ENCODE measurements at places on chromosomes 11 and 22. TPM values are rescaled to one million over a fixed set of nuclear protein-coding genes. Genes with fewer than 3 reads are reported as not detected.

GRCh38 chr11:77506857-77507256 lies 33.0 kb upstream of the PAK1 start:
- peak; percentile 15 for DNase-seq

DNA sequence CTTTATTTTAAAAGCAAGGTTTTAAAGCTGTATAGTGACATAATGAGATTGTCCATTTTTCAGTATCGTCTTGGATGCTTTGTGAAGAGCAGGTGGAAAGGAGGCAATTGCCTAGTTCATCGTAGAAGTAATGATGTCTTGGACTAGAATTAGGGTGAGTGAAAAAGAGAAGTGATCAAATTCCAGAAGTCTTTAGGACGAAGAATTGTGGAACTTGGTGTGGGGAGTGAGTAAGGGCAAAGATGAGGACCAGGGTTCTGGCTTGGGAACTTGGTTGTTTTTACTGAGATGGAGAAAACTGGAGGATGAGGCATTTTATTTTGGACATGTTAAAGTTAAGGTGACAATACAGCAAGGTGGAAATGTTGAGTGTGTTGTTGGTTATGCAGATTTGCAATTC lies 1.2 kb downstream of the ILK start:
- DNase-seq, result no peak

GRCh38 chr11:113477321-113477720 lies 2.1 kb upstream of the DRD2 start:
- DNase-seq, result no peak

DNA sequence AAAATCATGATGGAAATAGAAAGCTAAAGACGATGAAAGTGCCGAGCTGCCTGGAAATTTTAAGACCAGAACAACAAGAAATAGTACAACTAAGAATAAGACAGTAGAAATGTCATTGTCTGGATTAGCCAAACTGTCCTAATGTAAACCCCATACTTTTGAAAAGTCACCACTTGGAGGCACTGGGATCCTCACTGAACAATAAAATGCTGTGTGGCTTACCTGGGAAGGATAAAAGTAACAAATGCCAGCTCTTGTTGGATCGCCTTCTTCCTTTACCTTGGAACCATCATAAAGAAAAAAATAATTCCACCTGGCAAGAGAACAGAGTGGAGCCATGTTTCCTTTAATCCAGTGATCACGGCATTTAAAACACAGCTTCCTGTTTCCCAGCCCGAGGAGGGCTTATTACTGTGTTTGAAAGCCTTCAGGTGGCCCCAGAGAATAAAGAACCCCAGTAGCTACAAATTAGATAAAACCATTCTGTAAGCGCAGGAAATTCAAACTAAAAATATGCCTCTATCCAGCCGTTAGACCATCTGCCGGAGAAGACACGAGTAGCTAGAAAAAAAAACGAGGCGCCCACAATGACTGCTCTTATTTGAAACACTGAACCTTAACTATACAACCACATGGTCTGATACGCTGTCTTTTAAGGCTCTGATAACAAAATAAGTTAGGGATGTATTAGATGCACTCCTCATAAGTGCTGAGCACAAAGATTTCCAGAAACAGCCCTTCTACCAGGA lies 4.4 kb downstream of the HPS4 start:
- no peak for DNase-seq

Gene NOX4
- total RNA-seq, result 2.5 TPM

Gene CENATAC
- total RNA-seq, result 30.9 TPM

Gene OR5P2
- not detected for total RNA-seq

GRCh38 chr11:28903716-28904115 lies 795.5 kb downstream of the METTL15 start:
- peak; percentile 34 for DNase-seq

DNA sequence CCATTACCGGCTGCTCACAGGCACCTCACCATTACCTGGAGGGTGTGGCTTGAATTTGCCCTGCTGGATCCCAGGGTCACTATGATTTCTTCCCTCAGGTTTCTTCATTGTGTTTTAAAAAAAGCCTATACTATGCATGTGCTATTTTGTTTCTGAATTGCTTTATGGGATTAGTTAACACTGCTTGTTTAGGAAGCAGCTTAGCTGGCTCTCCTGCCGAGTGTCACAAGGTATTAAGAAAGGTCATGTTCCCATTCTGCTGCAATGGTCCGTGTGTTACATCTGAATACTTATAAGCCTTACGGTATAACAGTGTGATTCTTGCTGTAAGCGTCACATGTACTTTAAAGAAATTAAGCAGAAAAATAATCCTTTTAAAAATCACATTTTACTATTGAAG lies 380.6 kb upstream of the B3GAT1 start:
- no peak for DNase-seq

DNA sequence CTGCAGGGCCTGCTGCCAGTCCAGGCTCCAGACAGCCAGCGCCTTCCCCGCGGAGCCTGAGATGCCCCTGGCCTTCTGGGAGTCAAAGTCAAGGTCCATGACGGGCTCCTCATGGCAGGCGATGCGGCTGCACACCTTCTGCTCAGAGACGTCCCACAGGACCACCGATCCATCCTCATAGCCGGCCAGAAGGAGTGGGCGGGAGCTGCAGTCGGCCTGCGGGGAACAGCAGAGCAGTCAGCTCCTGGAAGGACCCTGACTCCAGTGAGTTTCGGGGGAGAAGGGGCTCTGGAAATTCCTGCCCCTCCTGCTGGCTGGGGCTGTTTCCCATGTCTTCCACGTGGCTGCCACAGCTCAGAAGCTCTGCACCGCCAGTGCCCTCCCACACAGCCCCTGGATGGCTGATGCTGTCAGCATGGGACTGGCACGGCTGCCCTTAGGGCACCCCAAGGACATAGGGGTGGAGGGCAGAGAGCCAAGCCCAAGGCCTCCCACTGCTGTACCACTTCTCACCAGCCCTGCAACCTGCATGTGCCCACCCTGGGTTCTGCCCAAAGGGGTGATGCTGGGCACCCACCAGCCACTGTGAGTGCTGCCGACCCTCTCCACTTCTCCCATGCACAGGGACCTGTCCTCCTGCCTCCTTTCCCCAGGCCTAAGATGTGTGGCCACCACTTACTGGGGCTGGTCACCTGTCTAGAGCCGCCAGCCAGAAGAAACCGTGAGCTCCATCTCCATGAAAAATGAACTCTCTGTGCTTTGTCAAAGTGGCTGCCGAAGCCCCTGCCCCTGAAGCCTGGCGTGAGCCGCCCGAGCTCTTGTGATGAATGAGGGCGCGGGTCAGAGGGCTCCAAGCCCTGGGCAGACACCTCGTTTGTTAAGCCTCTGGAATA lies 41.7 kb downstream of the TBX1 start:
- no peak for DNase-seq

Data from fibroblast of the aortic adventitia (primary cell).